Esophagus squamous epithelium (tissue), 5 donors: ENCODE measurements at places on chromosomes 3 and 15. TPM values are rescaled to one million over a fixed set of nuclear protein-coding genes. Genes with fewer than 3 reads are reported as not detected.

KATNBL1 gene
- total RNA-seq, result 72.6 TPM

TMEM207 gene
- total RNA-seq, result not detected

COL6A6 gene
- 0.09 TPM for total RNA-seq

ECE2 gene
- not detected for total RNA-seq

ZNF654 gene
- total RNA-seq, result 16.4 TPM

TMEM212 gene
- not detected for total RNA-seq

FAM174B gene
- 5.9 TPM for total RNA-seq

DNA sequence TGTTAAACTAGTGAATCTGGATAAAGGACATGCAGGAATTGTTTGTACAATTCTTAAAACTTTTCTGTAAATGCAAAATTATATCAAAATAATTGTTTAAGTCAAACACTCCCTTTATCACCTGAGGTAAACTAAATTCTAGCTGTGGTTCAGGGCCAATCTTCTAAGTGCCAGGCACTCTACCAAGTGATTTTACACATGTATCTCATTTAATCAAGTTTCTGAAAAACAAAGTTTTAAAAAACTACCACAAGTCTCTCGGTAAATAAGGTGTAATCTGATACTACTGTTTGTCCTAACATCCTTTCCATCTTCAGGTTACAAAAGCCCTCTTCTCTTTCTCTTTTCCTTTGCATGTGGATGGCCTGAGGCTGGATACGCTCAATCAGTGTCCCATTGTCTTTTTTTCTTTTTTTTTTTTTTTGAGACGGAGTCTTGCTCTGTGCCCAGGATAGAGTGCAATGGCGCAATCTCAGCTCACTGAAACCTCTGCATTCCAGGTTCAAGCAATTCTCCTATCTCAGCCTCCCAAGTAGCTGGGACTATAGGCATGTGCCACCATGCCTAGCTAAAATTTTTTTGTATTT, 19.3 kb downstream of the IFT80 start:
- no peak for DNase-seq

DNA sequence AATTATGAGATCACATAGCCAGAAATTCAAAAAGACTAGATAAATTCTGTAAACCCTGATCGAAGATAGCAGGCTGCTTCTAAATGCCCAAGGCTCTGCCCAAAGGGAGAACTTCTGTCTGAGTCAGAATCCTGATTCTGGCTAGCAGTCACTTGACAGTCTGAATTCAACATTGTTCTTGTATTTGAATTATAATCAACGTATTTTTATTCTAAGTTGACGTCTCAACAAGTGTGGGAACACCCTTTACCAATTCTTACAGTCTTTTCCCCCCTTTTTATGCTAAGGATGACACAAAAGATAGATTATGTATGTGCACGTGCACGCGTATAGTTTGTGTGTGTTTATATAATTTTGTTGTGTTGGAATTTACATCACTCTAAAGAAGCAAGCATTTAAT, 552.8 kb downstream of the NAALADL2 start:
- DNase-seq, result no peak

GRCh38 chr3:160885791-160886286, 129.8 kb downstream of the PPM1L start:
- DNase-seq, result peak; percentile 1

DNA sequence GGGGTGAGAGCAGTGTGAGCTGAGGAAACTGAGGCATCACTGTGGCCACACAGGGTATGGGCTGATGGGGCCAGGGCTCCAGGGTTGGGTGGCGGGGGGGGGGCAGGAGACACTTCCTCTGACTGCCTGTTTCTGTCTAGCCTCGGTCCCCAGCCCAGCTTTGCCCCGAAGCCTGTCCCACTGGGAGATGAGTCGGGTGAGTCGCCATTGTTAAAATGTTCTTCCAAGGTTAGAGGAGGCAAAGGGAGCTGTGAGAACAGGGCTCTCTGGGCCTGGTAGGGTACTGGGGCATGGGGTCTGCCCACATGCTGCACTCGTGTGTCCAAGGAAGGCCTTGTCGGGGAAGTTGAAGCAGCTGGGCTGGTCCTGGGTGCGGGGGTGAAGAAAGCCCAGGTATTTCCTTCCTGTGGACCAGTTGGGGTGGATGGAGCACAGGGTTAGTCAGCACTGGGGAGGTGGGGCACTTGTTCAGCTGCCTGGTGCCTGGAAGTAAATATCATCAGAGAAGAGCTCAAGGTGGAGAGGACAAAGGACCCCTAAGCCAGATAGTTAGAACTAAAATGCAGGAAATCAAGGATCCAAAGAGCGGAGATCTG, 8.3 kb upstream of the JMJD7 start:
- DNase-seq, result no peak

- DNase-seq, result no peak
These were observed 51.9 kb upstream of the ADAMTSL3 start for GRCh38 chr15:83602021-83602420.

DNA sequence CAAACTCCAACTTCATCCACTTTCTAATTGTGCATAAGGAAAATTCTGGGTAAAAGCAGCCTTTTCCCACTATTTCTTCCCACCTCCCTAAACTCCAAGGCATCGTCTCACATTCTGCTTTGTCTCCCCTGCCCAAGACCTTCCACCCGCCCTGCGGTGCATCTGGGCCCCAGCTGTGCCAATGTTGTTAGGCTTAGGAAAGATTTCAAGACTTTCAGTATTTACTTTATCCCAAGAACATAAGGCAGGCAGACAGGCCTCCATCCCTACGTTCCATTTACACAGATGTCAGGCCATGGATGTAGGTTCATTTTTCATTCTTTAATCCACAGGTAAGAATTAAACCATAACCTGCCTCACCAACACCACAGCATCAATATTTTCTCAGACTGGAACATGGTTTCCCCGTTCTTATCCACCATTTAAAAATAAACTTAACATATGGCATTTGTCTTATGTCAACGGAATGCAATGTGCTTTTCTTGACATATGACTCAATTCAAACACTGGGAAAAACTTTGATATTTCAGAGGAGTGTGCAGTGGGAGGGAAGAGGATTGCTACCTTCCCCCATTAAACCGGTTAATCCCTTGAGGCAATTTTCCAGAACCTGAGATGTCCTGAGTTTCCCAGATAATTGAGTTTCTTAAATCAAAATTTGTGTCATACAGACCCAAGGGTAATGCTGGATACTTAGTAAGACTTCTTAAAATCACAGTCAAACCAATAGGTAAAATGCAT, 238.0 kb upstream of the LRIG1 start:
- DNase-seq, result no peak

GRCh38 chr3:125104639-125105038, 48.8 kb upstream of the HEG1 start:
- DNase-seq, result no peak
